CD4-positive, alpha-beta memory T cell (primary cell): ENCODE measurements at places on chromosomes 12 and 14. TPM values are rescaled to one million over a fixed set of nuclear protein-coding genes. Genes with fewer than 3 reads are reported as not detected.

NFATC4 gene
- not detected for total RNA-seq

SLC5A8 gene
- not detected for total RNA-seq

FGF6 gene
- total RNA-seq, result not detected

CARMIL3 gene
- 0.22 TPM for total RNA-seq

LTB4R gene
- total RNA-seq, result 20.0 TPM

NGB gene
- not detected for total RNA-seq

C2CD5 gene
- total RNA-seq, result 59.8 TPM

IFNG-AS1 gene
- total RNA-seq, result 11.7 TPM

TMEM52B gene
- total RNA-seq, result not detected

PLEKHG7 gene
- total RNA-seq, result not detected

HNRNPA1 gene
- total RNA-seq, result 1,061 TPM

GPR137C gene
- not detected for total RNA-seq

BDKRB1 gene
- total RNA-seq, result not detected

GALNT8 gene
- 0.99 TPM for total RNA-seq

CFAP251 gene
- total RNA-seq, result 0.44 TPM

SYT10 gene
- total RNA-seq, result not detected

ACOT4 gene
- 1.2 TPM for total RNA-seq

PDE3A gene
- total RNA-seq, result not detected
